ENCODE measurements at places on chromosomes 7 and 10. TPM values are rescaled to one million over a fixed set of nuclear protein-coding genes. Genes with fewer than 3 reads are reported as not detected.

- peak overlapping the region; percentile 24 for H3K4me3 ChIP-seq
- H3K4me1 ChIP-seq = peaks cover 22% of the 10 kb centered on the region
- DNase-seq = no peak
- peak overlapping the region; percentile 89 for H3K27ac ChIP-seq
- no peaks in the 10 kb centered on the region for H3K27me3 ChIP-seq
Measured at GRCh38 chr10:73076360-73077183, 20.1 kb downstream of the P4HA1 start.

The RASSF4 gene
- 27.6 TPM for total RNA-seq

The ABCF2 gene
- total RNA-seq = 53.2 TPM

GRCh38 chr7:96621932-96622331 lies 87.7 kb downstream of the SEM1 start:
- no peak overlapping the region for H3K27ac ChIP-seq
- no peak overlapping the region for H3K4me3 ChIP-seq
- H3K36me3 ChIP-seq = no peaks in the 10 kb centered on the region
- no peaks in the 10 kb centered on the region for H3K4me1 ChIP-seq
- no peak for DNase-seq
- H3K27me3 ChIP-seq = no peaks in the 10 kb centered on the region

GRCh38 chr10:59285848-59286247 lies 76.5 kb downstream of the FAM13C start:
- H3K27ac ChIP-seq = no peak overlapping the region
- no peak overlapping the region for H3K4me3 ChIP-seq
- H3K4me1 ChIP-seq = peaks cover 48% of the 10 kb centered on the region
- DNase-seq = no peak
- no peaks in the 10 kb centered on the region for H3K27me3 ChIP-seq

The C10orf67 gene
- not detected for total RNA-seq

DNA sequence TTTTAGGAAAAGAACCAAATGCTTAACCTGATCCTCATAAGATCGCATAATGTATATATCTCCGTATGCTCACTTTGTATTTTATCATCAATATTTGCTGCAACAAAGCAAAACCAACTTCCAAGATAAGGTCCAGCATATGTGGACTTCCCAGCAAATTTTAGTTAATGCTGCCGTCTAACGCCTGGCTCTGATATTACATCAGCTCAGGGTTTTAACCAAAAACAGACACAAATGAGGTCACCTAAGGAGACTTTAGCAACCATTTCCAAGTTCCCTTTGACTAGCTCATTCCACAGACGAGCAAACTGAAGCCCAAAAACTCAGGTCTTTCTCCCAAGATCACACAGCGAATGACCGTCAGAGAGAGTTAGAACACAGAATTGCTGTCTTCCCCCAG lies 59.4 kb upstream of the UCN3 start:
- H3K27me3 ChIP-seq = no peaks in the 10 kb centered on the region
- no peaks in the 10 kb centered on the region for H3K4me1 ChIP-seq
- no peak overlapping the region for H3K27ac ChIP-seq
- H3K4me3 ChIP-seq = no peak overlapping the region
- no peaks in the 10 kb centered on the region for H3K36me3 ChIP-seq

- H3K27ac ChIP-seq = no peak overlapping the region
- no peaks in the 10 kb centered on the region for H3K27me3 ChIP-seq
- H3K4me1 ChIP-seq = no peaks in the 10 kb centered on the region
- DNase-seq = no peak
Measured at GRCh38 chr7:120805636-120806388, 52.1 kb downstream of the TSPAN12 start.

- H3K4me3 ChIP-seq = no peak overlapping the region
- DNase-seq = no peak
- no peaks in the 10 kb centered on the region for H3K36me3 ChIP-seq
- no peaks in the 10 kb centered on the region for H3K27me3 ChIP-seq
- no peak overlapping the region for H3K27ac ChIP-seq
- H3K4me1 ChIP-seq = no peaks in the 10 kb centered on the region
Measured at GRCh38 chr7:68929781-68930261, 668.5 kb upstream of the AUTS2 start.

DNA sequence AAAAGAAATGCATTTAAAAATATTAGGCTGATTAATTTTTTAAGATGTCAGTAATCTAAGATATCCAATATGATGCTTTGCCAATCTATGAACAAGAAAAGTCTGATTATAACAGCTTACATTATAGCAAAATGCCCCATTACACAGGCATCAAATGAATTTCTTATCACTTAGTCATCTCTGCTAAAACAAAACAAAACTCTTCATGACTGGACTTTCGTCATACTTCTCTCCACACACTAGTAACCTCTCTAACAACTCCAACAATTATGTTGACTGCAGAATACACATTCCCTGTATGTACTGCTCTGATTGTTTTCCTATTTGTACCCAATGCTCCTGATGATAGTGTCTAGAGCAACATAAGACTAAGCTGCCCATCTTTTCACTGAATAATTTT lies 3.8 kb upstream of the MKI67 start:
- no peak for DNase-seq
- no peak overlapping the region for H3K27ac ChIP-seq
- H3K4me3 ChIP-seq = no peak overlapping the region

GRCh38 chr7:833601-834258 lies 1.5 kb downstream of the SUN1 start:
- H3K4me1 ChIP-seq = peaks cover 100% of the 10 kb centered on the region
- H3K27ac ChIP-seq = peak overlapping the region; percentile 95
- H3K4me3 ChIP-seq = no peak overlapping the region
- no peaks in the 10 kb centered on the region for H3K36me3 ChIP-seq
- H3K27me3 ChIP-seq = no peaks in the 10 kb centered on the region

The TRPV5 gene
- 0.17 TPM for total RNA-seq

DNA sequence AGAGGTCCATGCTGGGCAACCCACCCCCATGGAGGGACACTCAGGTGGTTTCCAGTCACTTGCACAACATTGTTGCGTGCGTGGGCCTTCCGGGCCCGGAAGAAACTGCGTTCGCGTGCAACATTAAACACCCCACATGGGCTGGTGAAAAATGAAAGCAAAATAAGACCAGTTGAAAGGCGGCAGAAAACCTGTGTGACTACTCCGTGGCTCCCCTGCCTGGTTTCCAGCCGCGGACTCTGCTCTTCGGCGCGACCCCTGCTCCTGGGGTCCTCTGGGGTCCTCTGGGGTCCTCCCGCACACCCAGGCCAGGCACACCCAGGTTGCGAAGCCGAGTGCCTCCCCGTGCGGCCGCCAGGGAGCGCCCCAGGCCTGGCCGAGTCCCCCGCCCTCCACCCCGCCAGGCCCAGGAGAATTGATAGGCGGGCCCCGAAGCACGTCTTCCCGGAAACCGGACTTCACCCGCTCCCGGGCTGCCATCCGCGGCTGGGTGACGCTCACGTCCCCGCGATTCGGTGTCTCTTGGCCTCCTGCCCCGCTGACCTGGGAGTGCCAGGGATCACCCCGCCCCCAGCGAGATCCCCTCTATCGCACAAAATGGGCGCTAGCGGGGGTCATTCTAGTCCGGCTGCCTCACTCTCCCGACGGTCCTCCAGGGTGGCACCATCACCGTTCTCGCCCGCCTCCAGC lies 1.9 kb upstream of the SH2D4B start:
- H3K27ac ChIP-seq = peak overlapping the region; percentile 30
- no peak for DNase-seq
- H3K27me3 ChIP-seq = no peaks in the 10 kb centered on the region
- no peaks in the 10 kb centered on the region for H3K36me3 ChIP-seq
- peak overlapping the region; percentile 60 for H3K4me3 ChIP-seq

The MINPP1 gene
- total RNA-seq = 13.3 TPM

GRCh38 chr10:1119027-1119426 lies 62.8 kb downstream of the WDR37 start:
- no peaks in the 10 kb centered on the region for H3K27me3 ChIP-seq
- H3K27ac ChIP-seq = no peak overlapping the region
- H3K36me3 ChIP-seq = peaks cover 98% of the 10 kb centered on the region
- no peak overlapping the region for H3K4me3 ChIP-seq

DNA sequence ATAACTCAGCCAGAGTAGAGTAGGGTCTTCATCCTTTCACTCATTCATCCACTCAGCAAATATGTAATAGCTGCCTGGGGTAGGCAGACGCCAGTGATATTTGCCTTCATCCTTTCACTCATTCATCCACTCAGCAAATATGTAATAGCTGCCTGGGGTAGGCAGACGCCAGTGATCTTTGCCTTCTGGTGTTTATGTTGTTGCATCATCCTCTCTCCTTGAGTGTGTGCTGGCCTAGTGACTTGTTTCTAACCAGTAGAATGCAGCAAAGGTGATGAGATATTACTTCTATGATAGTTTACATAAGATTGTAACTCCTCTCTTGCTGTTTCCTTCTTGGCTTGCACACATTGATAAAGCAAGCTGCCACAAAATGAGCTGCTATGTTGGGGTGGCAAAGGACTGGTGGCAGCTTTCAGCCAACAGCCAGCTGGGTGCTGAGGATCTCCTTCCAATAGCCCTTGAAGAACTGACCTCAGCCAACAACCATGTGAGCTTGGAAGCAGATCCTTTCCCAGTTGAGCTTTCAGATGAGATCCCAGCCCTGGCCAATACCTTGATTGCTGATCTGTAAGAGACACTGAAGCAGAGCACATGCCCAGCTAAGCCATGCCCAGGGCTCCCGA lies 23.2 kb upstream of the MTPN start:
- no peaks in the 10 kb centered on the region for H3K36me3 ChIP-seq
- H3K4me1 ChIP-seq = no peaks in the 10 kb centered on the region
- no peaks in the 10 kb centered on the region for H3K27me3 ChIP-seq
- H3K27ac ChIP-seq = no peak overlapping the region

The UTF1 gene
- not detected for total RNA-seq

The AGMO gene
- 0.83 TPM for total RNA-seq

- no peak overlapping the region for H3K4me3 ChIP-seq
- no peak overlapping the region for H3K27ac ChIP-seq
- H3K27me3 ChIP-seq = no peaks in the 10 kb centered on the region
- no peaks in the 10 kb centered on the region for H3K36me3 ChIP-seq
Measured at GRCh38 chr7:105403128-105403527, 14.4 kb upstream of the SRPK2 start.

The CYP2C19 gene
- total RNA-seq = 0.17 TPM

- H3K4me1 ChIP-seq = no peaks in the 10 kb centered on the region
- DNase-seq = no peak
- H3K36me3 ChIP-seq = no peaks in the 10 kb centered on the region
- no peak overlapping the region for H3K27ac ChIP-seq
- no peaks in the 10 kb centered on the region for H3K27me3 ChIP-seq
Measured at GRCh38 chr10:61592581-61592980, 70.1 kb upstream of the CABCOCO1 start.

The SLC13A4 gene
- not detected for total RNA-seq

DNA sequence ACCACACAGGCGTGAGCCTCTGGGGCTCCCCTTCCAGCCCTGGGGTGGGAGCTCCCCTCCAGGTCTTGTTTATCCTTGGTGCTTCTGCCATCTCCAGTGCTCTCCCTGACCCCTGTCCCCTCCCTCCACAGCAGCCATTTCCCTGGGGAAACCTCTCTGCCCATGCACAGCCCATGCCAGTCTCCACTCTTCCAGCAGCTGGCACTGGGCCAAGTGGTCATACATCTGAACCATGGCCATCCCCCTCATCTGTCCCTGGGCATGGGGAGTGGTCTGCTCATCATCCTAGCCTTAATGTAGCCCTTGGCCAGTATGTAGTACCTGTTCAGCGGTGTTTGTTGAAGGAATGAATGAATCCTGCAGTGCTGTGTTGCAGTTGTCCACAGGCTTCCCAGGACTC lies 172.4 kb upstream of the ZNF32 start:
- H3K27ac ChIP-seq = no peak overlapping the region
- no peak overlapping the region for H3K4me3 ChIP-seq
- DNase-seq = no peak
- no peaks in the 10 kb centered on the region for H3K27me3 ChIP-seq
- H3K36me3 ChIP-seq = no peaks in the 10 kb centered on the region
- peaks cover 43% of the 10 kb centered on the region for H3K4me1 ChIP-seq

DNA sequence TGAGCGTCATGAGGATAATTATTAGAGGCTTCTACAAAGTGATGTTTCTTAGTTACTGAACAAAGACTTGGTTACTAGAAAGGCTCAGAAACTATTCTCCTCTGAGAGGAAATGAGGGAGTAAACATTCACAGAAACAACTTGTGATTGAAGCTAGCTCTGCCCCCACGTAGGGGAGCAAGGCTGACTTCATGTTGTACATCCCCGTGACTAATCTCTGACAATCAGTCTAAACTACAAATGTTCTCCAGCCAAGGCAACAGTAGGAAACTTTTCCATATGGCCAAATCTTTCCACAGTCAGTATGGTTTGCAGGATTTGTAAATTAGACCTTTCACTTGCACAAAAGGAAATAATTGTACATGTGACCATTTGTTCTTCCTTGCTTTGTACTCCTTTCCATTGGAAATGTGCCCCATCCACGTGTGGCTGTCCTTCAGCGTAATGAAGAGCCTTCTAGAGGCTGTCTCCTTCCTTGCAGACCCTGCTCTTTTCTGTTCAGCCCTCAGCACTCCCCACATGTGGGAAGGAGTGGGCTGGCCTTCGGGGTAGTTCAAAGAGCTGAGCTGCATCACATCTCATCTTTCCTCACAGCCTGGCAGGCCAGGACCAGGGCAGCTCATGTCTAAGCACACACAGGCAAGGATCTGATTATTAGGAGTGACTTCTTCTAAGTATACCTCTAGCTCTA lies 93.5 kb downstream of the PCGF5 start:
- no peaks in the 10 kb centered on the region for H3K27me3 ChIP-seq
- no peaks in the 10 kb centered on the region for H3K36me3 ChIP-seq
- H3K27ac ChIP-seq = no peak overlapping the region
- H3K4me3 ChIP-seq = no peak overlapping the region

DNA sequence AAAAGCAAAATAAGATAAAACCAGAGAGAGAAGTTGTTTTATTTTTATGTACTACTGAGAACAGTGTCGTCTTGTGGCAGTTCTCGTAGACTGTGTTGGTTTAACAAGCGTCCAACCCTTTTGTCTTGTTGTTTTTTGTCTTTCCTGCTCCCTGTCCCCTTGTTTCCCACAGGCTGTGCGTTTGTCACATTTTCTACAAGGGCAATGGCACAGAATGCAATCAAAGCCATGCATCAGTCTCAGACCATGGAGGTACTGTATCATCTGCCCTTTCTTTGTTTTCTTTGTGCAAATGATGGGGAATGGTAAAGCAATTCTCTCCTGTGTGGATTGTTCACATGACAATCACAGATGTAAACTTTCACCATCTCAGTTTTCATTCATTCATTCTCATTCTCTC lies 248.8 kb downstream of the CELF2 start:
- H3K36me3 ChIP-seq = peaks cover 10% of the 10 kb centered on the region
- H3K4me1 ChIP-seq = peaks cover 78% of the 10 kb centered on the region
- no peaks in the 10 kb centered on the region for H3K27me3 ChIP-seq
- H3K4me3 ChIP-seq = no peak overlapping the region

The ZNF488 gene
- total RNA-seq = not detected

- H3K36me3 ChIP-seq = no peaks in the 10 kb centered on the region
- H3K4me3 ChIP-seq = no peak overlapping the region
- no peaks in the 10 kb centered on the region for H3K27me3 ChIP-seq
- DNase-seq = no peak
Measured at GRCh38 chr7:144510621-144511020, 107.1 kb upstream of the NOBOX start.

The CLEC5A gene
- total RNA-seq = 0.42 TPM

GRCh38 chr10:11156480-11156879 lies 138.8 kb downstream of the CELF2 start:
- H3K4me1 ChIP-seq = peaks cover 65% of the 10 kb centered on the region
- no peaks in the 10 kb centered on the region for H3K27me3 ChIP-seq
- no peaks in the 10 kb centered on the region for H3K36me3 ChIP-seq
- H3K27ac ChIP-seq = no peak overlapping the region
- no peak overlapping the region for H3K4me3 ChIP-seq
- DNase-seq = no peak

- peaks cover 57% of the 10 kb centered on the region for H3K4me1 ChIP-seq
- H3K4me3 ChIP-seq = peak overlapping the region; percentile 28
- peak overlapping the region; percentile 87 for H3K27ac ChIP-seq
- no peaks in the 10 kb centered on the region for H3K27me3 ChIP-seq
Measured at GRCh38 chr7:116354546-116355423, 144.4 kb downstream of the TES start.
